Stimulated activated CD4-positive, alpha-beta T cell treated with anti-CD3 and anti-CD28 coated beads, Interleukin-12 subunit alpha, Interleukin-12 subunit beta, amount 100 ng/mL, for 48 hours (primary cell): ENCODE measurements at places on chromosomes 12 and 14.

GRCh38 chr14:61643555-61643954 lies 51.8 kb upstream of the HIF1A start:
- no peak for DNase-seq

- no peak for DNase-seq
These were observed 7.2 kb downstream of the DAO start for GRCh38 chr12:108886873-108887629.

GRCh38 chr14:59313144-59313651 lies 124.7 kb downstream of the DAAM1 start:
- no peak for DNase-seq

- DNase-seq, result no peak
These were observed 107.1 kb upstream of the AEBP2 start for GRCh38 chr12:19332196-19332595.

DNA sequence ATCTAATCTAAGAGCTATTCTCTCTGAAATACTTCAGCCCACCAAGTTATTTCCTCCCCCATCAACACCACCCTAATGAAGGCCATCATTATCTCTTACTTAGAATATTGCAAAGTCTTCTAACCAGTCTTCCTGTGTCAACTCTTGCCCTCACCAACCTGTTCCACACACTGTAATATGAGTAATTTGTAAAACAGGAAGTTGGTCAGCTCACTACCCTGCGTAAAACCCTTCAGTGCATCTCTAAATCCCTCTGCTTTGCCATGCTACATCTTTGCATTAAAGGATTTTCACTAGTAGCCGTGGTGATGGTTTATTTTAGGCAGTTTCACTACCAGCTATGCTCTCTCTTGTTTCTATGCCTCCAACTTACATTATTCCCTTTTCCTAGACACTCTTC lies 70.0 kb downstream of the KIF21A start:
- DNase-seq, result no peak
